ENCODE measurements at places on chromosomes 2 and 18. TPM values are rescaled to one million over a fixed set of nuclear protein-coding genes. Genes with fewer than 3 reads are reported as not detected.

NTSR2 gene
- not detected for polyA plus RNA-seq

GPAT2 gene
- 4.2 TPM for polyA plus RNA-seq

ECEL1 gene
- 8.6 TPM for polyA plus RNA-seq

BBS5 gene
- 11.4 TPM for polyA plus RNA-seq

TMEM237 gene
- polyA plus RNA-seq: 56.0 TPM

GRCh38 chr18:49858309-49859020, 45.1 kb upstream of the ACAA2 start:
- peak; percentile 58 for DNase-seq

GRCh38 chr2:209253544-209253943, 170.3 kb upstream of the MAP2 start:
- DNase-seq: no peak

GRCh38 chr2:64371727-64372126, 82.2 kb upstream of the LGALSL start:
- no peak for DNase-seq

DNA sequence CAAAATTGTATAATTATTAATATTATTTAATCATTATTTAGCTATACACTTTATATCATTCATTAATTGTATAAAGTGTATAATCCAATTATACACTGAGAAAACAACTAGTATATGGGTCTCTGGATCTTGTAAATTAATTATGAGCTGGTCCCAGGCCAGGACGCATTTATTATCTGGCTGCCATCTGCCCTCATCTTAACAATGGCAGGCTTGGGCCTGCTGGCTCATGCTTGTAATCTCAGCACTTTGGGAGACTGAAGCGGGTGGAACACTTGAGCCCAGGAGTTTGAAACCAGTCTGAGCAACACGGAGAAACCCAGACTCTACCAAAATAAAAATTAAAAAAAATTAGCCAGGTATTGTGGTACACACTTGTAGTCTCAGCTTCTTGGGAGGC, 502.2 kb upstream of the NRXN1 start:
- no peak for DNase-seq

DNA sequence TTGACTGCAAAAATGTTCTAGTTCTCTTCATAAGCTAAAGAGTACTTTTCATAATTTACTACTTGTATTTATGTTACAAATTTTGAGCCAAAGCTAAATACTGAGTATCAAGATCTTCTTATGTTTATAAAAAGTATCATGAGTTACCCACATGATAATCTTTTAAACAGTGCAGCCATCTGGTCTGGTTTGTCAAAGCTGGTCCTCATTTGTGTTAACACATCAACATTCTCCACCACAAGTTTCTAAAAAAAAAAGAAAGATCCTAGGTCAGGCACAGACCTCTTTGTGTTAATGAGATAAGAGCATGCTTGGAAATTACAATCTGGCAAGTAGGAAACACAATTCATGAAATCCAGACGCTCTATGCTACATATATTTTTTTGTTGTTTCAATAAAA, 75.5 kb upstream of the FRZB start:
- no peak for DNase-seq

- DNase-seq: no peak
These were observed 74.7 kb downstream of the HNRNPLL start for GRCh38 chr2:38528008-38528442.

GRCh38 chr2:191612496-191612895, 65.4 kb upstream of the NABP1 start:
- no peak for DNase-seq

DNA sequence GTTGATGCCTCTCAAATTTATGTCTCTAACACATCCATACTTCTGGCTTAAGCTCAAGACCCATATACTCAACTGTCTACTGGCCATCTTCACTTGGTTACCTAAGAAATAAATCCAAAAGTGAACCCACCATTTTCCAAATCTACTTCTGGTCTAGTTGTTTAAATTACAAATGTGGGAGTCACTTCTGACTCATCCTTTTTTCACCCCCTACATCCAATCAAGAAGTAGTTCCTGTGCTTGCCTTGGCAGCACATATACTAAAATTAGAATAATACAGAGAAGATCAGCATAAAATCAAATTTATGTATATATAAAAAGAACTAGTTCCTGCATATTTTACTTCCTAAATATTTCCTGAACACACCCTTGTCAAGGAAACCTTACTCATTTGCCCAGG, 53.6 kb downstream of the STRN start:
- no peak for DNase-seq

- no peak for DNase-seq
These were observed 5.9 kb downstream of the GBX2 start for GRCh38 chr2:236162031-236162845.

DNA sequence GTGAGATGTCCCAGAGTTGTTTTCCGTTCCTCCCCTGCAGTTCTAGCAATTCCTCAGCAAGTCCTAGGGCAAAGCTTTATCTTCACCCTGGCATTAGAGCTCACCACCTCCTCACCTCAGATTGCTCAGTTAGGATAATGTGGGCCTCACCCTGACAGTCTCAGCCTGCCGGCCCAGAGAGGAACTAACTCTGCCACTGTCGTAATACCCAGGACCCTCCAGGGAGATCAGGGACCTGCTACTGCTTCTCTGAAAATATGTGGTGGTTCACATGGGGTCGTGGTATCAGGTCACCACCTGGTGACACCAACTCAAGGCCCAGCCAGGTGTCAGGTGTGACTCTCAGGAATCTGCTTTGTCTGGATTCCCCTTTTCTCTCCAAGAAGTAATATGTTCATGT, 120.7 kb downstream of the FEZ2 start:
- DNase-seq: no peak

GRCh38 chr2:10912796-10913455, 1.2 kb downstream of the KCNF1 start:
- no peak for DNase-seq

Data from right renal cortex interstitium (tissue), 3 donors.